Uterus (tissue), 4 donors: ENCODE measurements at places on chromosomes 5 and 9. TPM values are rescaled to one million over a fixed set of nuclear protein-coding genes. Genes with fewer than 3 reads are reported as not detected.

The CTSL gene
- total RNA-seq = 129 TPM

The RPL12 gene
- 1,276 TPM for total RNA-seq

The TOR1B gene
- total RNA-seq = 4.1 TPM

The PTPRD gene
- 1.2 TPM for total RNA-seq

The KIF20A gene
- 33.8 TPM for total RNA-seq

DNA sequence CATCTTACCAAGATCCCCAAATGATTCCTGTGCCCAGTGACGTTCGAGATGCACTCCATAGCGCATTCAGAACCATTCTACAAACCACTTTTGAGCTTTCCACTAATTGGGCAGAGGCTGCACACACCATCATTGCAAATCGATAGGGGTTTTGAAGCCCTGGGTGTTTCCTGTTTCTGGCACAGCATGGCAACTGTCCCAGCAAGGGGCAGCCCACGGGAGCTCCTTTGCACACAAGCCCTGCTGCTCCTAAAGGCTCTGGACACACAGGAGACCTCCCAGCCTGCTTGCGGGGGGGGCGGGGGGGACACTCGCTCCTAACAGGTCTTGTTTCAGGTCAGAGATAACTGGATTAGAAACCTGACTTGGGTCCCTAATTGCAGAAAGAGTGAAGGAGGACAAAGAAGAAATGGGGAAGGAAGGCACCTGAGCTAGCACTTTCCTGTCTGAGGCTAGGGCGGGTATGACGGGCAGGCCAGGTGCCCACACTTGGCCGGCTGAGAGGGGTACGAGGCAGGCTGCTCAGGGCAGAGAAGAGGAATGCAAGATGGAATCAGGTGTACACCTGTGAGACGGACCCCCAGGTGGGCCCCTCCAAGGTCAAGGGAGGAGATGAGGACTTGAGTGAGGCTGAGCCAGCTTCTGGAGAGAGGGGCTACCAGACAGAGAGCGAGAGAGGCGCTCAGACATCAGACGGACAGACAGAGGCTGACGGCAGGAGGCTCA is 820 bp downstream of the FBP1 start:
- no peak for DNase-seq

DNA sequence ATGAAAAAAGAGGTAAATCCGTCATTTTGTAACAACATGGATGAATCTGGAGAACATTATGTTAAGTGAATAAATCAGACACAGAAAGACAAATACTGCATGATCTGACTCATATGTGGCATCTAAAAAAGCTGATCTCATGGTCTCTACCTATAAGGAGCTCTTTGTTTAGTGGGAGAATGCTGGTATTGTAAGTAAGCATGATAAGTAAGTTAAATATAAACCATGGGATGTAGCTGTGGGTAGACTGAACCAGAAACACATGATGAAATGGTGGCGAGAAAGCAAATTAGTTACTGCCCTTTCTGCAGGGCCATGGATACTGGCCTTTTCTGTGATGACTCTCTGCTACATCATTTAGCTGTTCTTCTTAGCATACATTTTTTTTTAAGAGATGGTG is 66.4 kb upstream of the RUSC2 start:
- no peak for DNase-seq

GRCh38 chr9:109238655-109239054 is 71.6 kb upstream of the FRRS1L start:
- no peak for DNase-seq

DNA sequence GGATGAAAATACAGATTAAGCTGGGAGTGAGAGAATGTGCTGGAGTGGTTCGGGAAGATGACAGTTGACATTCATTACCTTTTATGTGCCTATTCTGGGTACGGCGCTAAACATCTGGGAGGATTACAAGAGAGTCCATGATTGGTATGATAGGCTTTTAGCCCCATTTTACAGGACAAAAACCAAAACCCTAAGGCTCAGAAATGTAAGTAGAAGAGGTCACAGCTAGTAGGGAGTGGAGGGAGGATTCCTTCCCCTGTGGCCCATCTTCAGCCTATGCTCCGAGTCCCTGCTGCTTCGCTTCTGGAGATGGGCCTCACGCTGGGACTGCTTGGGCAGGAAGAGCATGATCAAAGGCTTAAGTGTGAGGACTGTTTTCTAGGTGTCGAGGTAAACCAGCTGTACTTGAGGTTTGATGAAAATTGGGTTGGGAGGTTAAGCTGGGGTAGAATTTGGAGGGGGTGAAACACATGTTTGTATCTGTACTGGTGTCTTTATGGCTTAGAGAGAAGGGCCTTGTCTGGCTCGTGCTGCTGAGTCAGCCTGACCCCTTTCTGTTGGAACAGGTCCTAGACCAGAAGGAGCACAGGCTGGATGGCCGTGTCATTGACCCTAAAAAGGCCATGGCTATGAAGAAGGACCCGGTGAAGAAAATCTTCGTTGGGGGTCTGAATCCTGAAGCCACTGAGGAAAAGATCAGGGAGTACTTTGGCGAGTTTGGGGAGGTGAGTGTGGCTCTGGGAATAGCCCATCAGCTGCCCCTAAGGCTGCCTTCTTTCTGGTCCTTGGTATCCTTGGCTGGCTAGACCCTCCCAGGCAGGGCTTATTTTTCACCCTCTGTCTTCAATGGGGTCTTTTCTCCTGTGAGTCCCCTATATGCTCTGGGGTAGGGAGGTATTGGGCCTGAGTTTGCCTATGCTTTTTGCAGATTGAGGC is 2.1 kb downstream of the HNRNPAB start:
- DNase-seq = no peak

DNA sequence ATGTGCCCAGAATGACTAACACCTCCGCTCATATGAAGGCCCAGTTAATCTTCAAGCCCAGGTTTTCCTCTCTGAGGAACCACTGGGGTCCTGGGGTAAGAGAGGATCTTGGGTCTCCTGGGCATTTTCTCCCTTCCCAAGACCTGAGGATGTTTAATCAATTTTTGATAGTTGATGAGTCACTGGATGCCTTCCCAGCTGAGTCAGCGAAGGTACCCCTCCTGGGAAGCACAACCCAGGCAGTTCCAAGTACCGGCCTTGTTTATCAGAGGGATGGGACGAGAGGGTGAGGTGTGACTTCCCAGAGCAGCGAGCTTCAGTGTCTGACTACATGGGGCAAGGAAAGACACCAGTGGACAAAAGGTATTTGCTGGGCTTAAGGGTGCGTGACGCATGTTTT is 119.6 kb upstream of the IL12B start:
- DNase-seq = no peak

DNA sequence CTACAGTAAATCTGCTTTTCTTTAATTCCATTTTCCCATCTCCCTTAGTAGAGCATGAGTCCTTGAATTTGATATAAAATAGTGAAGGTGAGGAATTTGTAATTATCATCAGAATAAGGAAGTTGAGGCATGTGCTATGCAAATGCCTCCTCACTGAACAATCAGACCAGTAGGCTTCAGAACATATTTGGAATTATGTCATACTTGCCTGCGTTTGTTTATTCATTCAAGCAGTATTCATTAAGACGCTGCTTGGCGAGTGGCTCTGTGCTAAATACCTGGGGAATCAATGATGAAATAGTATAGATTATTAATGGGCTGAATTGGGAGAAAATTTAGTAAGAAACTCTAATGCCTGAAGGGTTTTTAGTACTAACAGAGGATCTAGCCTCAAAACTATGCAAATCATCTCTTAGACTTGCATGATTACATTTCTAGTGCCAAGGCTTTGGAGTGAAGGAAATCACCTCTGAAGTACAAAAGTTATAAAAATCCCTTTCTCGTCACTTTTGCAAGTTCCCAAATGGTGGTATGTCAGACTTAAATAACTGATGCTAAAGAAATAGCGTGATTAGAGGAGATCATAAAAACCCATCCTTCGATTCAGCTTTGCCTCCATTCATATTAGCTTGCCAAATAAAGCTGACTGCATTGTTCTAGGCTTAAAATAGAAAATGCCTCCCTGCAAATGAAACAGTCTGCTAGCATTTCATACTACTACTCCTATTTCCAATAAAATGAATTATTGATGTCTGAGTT is 141.7 kb downstream of the PCSK5 start:
- no peak for DNase-seq

GRCh38 chr5:121628783-121629182 is 222.9 kb upstream of the FTMT start:
- DNase-seq = no peak

- no peak for DNase-seq
Measured at GRCh38 chr5:73305386-73305785, 132.4 kb downstream of the TMEM174 start.

GRCh38 chr9:77435688-77436087 is 212.4 kb downstream of the GNA14 start:
- no peak for DNase-seq
